ENCODE measurements at places on chromosomes 13 and 19.
A peak's percentile ranks its signal among the peaks of the same experiment; 100 is the strongest.

DNA sequence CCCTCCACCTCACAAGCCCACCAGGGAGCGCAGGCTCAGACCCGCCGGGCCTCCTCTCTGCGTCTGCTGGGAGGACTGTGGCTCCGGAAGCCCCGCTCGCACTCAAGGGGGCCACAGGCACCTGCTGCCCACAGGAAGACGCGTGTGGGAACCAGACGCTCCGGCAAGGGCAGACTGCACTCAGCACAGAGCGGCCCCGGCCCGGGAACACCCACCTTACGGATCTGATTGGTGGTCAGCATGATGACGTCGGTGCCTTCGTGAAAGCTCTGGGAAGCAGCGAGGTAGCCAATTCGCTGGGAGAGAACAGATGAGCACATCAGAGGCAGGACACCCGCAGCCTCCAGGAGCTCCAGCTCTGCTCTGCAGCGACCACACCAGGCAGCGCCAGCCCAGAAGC lies 14.6 kb downstream of the AP3D1 start:
- no peak for DNase-seq

- DNase-seq, result no peak
These were observed 17.3 kb upstream of the IL17D start for GRCh38 chr13:20686167-20686566.

DNA sequence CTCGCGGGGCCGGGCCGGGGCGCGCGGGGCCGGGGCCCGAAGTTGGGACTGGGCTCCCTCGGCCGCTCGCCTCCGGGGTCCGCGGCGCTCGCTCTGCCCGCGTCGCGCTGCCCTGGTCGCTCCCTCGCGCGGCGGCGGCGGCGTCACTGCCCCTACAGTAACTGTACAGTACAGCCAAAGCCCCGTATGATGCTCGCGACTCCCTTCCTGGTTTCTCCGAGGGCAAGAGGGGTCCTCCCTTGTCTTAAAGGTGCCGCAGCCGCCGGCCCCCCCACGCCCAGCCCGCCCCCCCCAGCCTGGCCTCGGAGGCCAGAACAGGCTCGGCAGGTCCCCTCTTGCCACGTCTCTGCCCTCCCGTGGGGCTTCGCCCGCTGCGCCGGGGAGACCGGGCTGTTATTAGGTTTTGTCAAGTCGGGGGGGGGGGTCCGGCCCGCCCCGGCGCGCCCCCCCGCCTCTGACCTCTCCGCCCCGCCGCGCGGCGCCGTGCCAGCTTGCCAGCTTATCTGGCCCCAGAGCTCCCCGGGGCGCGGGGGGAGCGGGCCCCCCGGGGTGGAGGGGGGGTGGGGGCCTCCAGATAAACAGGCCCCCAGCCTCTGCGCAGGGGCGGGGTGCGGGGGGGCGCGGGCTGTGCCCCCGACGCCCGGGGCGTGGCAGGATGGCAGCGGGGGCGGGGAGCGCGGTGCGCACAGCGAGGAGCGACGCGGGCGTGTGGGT lies at the start of gene ZBTB7A:
TSS of gene ZBTB7A (minus strand) at position 218 of the 714 bp plus-strand sequence. CDS start 11,667 bp downstream, outside the sequence.
- DNase-seq, result peak; percentile 90

DNA sequence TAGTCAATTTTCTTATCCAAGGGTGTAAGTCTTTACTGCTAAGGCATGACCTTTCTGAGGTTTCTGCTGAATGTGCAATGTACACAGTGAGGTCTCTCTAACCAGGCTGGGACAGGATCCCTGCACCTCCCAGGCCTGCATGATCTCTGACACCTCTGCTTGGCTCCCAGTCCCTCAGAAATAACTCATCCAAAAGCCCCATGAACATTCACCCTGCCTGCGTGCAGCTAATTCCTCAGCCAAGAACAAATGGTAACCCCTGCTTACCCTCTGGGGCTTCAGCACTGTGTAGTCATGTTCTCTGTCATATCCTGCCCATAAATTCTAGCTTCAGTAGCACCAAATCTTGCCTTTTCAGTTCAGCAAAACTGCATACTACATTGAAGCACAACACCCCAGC lies 1146.3 kb upstream of the MIR17HG start:
- no peak for DNase-seq

DNA sequence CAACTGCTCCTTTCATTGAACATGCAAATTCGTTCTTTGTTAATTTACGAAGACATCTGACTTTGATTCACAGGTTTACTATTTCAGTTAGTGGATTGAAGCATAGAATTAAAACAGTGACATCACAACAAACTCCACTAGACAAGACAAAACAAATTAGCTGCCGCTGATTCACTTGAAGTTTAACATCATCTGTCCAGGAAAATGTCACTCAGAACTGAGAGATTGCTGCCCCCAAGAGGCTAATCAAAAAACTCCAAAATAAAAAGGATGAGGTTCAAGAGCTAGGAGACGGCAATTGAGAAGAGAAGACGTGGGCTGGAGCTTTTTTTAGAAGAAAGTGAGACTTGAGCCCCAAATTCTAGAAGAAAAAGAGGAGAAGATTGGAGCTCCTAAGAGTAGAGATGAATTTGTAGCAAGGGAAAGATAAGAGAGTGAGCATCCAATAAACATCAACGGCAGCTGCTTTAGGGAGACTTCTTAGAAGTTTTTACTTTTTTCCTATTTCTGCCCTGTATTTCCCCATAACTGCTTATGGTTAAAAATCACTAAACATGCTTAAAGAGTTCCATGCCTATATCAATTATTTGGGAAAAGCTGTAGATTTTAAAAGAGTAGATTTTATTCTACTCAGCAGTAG lies 40.8 kb upstream of the TPP2 start:
- no peak for DNase-seq

- DNase-seq, result no peak
These were observed 38.7 kb downstream of the KLF2 start for GRCh38 chr19:16363133-16363851.

GRCh38 chr19:15404097-15404779 lies 14.6 kb downstream of the AKAP8L start:
- no peak for DNase-seq

DNA sequence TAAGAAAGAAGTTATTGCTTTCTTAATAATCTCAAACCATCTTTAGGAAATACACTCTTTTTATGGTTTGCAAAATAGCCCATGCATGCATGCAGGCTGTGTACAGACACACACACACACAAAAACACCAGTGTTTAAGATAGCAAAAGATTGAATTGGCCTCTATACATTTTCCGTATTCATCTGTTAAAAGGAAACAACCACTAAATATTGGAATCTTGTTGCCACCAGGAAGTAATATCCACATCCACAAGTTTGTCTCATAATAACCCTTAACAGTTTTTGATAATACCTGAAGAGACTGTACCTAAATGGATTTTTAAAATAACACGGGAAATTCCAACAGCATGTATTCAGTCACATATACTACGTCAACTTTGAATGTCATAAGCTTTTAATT lies 7.3 kb upstream of the MAB21L1 start:
- no peak for DNase-seq

DNA sequence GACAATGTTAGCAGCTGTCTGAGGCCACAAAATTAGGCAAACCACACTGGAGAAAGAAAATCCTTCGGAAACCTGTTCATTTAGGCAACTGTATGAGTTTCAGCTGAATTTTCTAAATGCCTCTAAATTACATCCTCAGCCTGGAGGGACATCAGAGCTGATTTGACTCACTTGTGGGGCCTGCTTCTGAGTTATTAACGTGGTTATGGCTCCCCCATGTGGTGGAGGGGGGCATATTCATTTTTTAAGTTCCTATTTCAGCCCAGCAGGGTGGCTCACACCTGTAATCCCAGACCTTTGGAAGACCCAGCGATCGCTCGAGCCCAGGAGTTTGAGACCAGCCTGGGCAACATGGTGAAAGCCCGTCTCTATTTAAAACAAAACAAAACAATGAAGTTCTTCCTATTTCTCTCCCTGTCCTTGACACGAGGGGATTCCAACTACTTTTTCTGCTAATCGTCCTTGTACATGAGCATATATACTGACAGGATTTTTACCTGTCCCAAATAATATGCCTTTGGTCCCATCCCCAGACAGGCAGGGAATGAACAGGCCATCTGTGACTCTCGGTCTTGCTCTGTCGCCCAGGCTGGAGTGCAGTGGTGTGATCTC lies 31.5 kb upstream of the HIF3A start:
- DNase-seq, result peak; percentile 61

- DNase-seq, result no peak
These were observed 69.2 kb downstream of the ZNF100 start for GRCh38 chr19:21698215-21698614.

DNA sequence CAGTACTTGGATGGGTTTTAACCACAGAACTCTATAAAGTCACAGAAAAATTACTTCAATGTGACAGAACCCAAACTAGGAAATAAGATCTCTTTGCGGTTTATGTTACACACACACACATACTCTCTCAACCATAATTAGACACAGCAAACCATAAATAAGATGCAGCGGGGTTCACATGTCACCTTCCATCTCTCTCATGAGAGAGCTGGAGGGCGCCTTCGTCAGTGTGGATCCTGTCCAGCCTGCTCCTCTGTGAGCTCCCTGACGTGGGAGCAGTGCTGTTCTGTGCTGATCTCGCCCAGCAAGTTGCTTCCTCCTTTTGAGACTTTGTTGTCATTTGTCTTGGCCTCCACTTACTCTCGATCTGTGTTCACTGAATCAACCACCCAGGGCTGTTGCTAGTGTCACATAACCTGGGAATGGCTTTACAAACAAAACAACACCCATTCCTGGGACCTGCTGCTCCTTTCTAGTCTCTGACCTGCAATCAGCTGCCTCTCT lies 204.9 kb upstream of the KL start:
- no peak for DNase-seq

GRCh38 chr13:20475927-20476691 lies 49.5 kb downstream of the CRYL1 start:
- no peak for DNase-seq

DNA sequence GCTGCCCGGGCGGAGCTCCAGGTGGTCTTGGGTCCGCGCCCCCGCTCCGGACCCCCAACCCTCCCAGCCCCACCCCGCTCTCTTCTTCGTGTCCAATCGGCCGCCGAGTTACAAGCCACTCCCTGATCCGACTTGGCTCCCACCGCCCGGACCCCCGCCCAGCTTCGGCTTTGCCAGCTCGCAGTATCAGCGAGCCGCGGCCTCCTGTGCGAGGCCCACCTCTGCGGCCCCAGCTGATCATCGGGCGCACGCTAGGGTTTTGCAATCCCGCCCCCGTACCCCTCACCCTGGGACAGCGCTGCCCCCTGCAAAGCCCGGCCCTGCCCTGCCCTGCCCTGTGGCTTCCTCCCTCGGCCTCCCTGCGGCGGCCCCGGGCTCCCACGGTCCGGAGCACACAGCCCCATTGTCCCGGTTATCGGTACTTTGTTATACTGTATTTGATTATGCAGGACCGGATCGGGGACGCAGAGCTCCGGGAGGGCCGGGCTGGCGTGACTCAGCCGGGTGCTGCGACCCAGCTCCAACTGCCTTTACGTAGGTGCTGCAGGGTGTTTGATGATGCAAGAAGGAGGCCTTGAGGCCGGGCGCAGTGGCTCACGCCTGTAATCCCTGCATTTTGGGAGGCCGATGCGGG lies 598 bp upstream of the LPAR2 start:
- no peak for DNase-seq

DNA sequence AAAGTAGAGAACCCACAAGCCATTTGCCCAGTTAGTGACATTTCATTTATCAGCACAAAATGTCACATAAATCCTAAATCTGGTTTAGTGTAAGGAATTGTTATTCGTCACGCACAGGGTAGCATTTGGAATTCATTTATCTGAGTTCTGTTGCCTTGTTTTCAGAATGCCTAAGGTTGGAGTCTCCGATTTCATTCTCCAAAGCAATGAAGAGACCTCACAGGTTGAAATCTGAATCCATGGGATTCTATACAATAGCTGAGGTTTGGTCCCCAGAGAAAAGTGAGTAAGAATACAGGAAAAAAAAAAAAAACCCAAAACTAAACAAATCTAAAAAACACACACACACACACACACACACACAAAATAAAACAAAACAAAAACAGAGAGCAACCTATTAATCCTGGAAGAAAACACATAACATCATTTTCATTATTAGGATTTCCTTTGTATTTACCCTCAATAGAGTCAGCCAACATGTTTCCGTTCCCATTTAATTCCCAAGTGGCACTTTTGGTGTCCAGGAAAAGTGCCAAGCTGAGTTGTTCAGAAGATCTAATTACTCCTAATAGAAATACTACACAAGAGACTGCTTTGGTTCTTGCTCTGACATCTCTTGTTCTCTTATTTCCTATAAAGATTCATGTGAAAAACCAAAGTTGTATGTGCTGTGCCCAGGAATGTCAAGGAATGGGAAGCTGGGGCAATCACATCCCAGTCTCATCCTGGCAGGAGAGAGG lies 36.2 kb upstream of the LRCH1 start:
- DNase-seq, result no peak

DNA sequence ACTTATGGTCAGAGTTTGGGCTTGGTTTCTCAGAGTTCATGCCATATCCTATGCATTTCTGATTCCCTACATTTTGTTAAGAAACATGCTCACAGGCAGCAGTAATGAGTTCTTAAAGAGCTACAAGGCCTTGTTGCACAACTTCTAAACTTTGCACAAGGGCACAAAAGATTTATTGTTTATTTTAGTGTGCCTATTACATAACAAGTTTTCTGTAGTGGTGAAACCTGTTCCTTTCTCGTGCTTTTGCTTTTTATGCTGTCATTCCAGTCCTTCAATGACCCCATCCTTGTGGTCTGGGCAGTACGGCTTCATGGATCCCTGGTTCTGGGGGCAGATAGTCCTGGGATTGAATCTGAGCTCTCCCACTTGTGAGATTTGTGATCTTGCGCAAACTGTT lies 17.8 kb downstream of the ZNF507 start:
- no peak for DNase-seq

- DNase-seq, result no peak
These were observed 22.2 kb downstream of the DCLK1 start for GRCh38 chr13:36108954-36109353.

DNA sequence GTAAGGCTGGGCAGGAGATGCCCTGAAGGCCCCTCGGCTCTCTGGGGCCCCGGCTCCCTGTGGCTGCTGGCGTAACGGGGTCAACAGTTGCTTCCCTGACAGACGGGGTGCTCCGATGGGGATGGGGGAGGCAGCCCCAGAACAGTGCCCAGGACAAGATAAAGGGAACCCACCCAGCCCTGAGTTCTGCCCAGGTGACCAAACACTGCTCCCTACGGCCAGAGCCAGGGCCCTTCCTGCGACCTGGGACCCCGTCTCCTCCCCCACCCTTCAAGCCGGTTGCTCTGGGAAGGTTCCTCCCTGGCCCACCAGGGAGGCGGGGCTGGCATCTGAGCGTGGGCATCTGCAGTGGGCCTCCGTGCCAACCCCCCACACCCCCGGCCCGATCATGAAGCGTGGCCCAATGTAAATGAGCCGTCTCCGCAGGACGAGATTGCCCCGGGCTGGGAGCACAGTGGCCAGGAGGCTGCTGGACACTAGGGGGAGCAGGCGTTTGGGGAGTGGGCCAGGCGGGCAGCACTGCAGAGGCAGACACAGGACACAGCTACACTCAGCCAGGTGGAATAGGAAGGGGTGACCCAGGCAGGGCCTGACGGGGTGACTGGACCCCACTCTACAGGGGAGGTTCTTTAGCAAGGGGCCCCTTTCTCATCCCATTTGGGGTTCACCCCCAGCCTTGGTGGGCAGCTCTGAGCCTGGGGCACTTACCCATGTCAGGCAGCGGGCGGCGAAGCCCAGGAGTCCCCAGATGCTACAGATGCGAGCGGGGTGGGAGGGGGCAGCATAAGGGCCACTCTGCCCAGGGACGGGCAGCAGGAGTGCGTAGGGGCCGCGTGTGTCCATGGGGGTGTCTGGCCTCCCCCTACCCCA lies 1.2 kb upstream of the NKPD1 start:
- no peak for DNase-seq

GRCh38 chr13:75620020-75620419 lies 16.1 kb upstream of the LMO7 start:
- no peak for DNase-seq

Data from right atrium auricular region (tissue), 2 donors.